NCI-H1930 (cell line): ENCODE measurements at places on chromosomes 7 and 10.

DNA sequence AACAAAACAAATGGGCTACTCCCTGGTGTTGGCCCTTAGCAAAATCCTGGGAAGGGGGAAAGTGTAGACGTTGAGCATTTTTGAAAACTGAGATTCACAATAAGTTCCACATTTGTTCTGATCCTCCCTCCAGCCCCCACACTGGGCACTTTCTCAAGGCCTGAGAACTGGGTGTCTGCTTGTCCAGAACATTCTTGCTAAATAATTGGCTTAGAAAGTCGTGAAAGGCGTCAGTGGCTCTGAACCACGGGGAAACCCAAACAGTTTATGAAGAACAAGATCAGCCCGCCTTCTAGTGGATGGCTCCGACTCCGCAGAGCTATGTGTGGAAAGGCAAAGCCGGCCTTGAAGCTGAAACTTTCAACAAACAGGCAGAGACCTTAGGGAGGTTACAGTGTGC, 370.1 kb downstream of the PRPF18 start:
- DNase-seq = no peak

DNA sequence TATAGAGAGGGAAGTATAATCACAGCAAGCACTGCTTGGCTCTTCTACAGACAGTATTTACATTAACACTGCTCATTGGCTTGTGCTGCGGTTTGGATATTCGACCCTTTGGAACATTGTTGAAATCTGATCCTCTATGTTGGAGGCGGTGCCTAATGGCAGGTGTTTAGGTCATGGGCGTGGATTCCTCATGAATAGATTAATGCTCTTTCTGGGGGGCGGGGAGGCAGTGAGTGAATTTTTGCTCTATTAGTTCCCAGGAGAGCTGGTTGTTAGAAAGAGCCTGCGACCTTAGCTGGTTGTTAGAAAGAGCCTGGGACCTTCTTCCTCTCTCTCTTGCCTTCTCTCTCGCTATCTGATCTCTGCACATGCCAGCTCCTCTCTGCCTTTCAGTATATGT, 77.3 kb upstream of the SVIL start:
- no peak for DNase-seq

GRCh38 chr10:132408823-132409666, 12.0 kb downstream of the PWWP2B start:
- no peak for DNase-seq

DNA sequence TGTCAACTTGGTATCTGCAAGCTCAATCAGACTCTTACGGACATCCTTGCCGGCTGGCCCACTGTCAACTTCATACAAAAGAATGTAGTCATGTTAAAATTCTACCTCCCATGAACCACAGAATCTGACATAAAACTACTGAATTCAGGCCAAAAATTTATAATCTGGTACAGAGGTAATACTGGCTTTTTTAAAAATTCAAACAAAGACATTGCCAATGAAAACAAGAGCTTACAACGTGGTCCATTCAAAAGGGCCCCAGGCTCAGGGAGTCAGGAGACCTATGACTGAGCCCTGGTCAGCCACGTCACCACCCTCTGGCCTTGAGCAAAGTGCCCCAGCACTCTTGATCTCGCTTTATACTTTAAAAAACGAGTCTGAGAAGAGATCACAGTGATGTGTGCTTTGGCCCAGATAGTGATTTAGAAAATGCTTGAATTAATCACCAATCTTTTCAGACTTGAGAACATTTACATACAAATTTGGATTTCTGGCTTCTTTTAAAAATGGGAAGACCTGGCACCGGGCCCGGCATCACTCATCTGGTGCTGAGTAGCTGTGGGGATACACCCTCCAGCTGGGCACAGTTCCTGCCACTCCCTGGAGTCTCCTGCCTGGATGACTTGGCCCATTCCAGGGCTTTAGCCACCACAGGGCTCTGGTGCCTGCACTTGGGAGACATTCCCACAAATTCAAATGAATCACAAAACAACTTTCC, 94.1 kb downstream of the PIP4K2A start:
- DNase-seq = no peak

- no peak for DNase-seq
Observed at GRCh38 chr7:130891254-130892094, 157.5 kb upstream of the KLF14 start.

- no peak for DNase-seq
Observed at GRCh38 chr10:75889051-75889450, 457.6 kb downstream of the LRMDA start.

- no peak for DNase-seq
Observed at GRCh38 chr10:4453276-4453675, 372.7 kb upstream of the AKR1E2 start.

DNA sequence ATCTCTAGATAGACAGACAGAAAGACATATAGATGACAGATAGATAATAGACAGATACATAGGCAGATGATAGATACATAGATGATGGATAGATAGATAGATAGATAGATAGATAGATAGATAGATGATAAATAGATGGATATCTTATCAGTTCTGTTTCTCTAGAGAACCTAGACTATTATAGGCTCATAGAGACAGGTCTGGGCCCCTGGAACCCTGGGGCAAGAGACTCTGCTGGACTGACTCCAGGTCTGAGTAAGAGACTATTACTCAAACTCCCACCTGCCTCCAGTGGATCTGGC, 58.3 kb downstream of the FRMPD2 start:
- DNase-seq = no peak

- no peak for DNase-seq
Observed at GRCh38 chr7:70481570-70482123, 650.3 kb upstream of the GALNT17 start.

GRCh38 chr10:131997366-131998049, 15.8 kb upstream of the BNIP3 start:
- DNase-seq = no peak

DNA sequence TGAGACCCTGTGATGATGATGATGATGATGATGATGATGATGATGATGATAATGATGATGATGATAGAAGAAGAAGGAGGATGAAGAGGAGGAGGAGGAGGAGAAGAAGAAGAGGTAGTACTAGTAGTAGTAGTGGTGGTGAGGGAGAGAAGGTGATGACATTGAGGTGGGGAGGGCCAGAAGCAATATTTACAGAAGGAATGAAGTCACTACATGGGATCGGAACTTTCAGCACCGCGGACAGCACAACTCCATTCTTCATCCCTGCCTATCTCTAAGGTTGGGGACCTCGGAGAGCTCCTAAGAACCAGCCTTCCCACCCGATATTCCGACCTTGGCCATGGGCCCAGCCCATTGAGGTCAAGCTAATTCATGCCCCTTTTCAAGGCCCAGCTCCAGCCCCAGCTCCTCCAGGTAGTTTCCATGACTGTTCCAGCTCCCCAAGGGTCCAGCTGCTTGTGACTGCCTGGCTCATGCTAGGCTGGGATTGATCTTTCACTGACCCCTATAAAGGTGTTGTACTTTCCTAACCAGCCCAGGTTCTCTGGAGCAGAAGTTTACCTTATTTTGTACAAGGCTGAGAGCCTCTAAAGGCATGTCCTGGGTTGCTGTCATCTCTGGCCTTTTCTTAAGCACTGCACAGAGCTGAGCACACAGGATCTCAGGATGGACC, 10.3 kb downstream of the CRHR2 start:
- no peak for DNase-seq

DNA sequence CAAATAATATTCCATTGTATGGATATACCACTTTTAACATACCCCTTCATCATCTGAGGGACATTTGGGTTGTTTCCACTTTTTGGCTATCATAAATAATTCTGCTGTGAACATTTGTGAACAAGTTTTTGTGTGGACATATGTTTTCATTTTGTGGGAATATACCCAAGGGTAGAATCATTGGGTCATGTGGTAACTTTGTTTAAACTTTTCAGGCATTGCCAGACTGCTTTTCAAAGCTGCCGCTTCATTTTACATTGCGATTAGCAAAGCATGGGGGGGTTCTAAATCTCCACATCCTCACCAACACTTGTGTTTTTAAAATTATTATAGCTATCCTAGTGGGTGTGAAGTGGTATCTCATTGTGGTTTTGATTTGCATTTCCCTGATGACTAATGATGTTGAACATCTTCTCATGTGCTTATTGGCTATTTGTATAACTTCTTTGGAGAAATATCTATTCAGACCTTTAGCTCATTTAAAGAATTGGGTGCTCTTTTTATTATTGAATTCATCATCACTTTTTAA, 8.4 kb upstream of the HHEX start:
- DNase-seq = no peak

DNA sequence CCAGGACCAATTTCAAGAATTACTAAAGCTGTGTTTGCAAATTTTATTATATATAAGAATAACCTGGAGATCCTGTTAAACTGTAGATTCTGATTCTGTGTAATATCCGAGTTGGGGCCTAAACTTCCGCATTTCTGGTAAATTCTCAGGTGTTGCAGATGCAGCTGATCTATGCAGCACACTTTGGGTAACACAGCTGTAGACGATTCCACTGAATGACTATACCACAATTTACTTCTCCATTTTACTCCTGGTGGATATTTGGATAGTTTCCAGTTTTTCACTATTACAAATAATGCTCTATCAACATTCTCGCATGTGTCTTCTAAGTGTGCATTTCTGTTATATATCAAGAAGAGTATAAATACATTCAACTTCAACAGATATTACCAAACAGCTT, 7.5 kb downstream of the GDI2 start:
- no peak for DNase-seq

- no peak for DNase-seq
Observed at GRCh38 chr7:2645274-2645868, 13.6 kb downstream of the TTYH3 start.

GRCh38 chr7:127675721-127676120, 23.7 kb downstream of the SND1 start:
- no peak for DNase-seq
